Renal cortex interstitium (tissue), 15 donors: ENCODE measurements at places on chromosomes 12 and 14. TPM values are rescaled to one million over a fixed set of nuclear protein-coding genes. Genes with fewer than 3 reads are reported as not detected.

DNA sequence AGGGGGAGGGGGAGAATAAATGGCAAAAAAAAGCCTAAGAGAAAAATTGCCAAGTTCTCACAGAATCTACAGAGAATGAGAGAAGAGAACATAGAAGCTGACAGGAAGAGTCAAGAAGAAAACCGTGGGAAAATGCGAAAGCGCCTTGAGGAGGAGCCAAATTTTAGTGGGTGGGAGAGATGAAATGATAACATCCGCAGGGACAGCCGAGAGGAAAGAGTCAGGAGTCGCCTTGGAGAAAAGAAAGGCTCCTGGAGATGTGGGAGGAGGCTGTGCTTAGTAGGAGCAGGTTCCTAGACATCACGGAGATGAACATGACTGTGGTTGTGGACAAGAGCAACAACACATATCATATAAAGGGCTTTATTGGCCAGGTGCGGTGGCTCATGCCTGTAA is 49.4 kb downstream of the PHLDA1 start:
- no peak for DNase-seq

DNA sequence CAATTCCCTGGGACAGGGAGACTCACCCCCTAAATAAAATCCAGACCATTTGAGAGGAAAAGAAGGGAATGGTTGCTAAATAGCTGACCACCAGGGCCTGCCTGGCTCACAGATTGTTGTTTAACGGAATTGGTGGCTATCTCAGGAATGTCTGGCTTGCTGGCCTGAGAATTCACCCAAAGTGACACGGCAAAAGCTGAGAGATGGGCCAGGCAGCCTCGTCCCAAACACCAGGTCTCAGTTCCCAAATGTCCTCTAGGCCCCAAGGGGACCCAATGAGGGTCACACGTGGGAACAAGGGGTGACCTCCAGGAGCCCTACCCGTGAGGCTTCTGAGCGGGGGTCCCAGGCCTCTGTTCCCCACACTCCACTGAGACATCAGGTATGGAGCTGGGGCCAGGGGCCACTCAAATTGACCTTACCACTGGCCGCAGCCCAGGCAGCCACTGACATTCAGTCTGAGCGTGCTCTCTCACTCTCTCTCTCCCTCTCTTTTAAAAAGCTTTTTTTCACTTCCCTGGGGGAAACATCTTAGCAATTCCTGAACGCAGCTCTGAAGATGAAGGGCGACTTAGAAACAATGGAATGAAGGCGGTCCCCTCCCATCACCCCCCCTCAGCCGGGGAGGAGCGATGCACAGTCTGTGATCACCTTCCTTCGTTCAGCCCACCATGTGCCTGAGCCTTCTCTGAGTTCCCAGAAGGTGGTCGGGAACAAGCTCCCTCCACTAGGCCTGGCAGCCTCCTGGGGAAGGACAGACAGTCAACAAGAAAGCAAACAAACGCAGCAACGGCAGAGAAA is 131.2 kb downstream of the SCARB1 start:
- no peak for DNase-seq

DNA sequence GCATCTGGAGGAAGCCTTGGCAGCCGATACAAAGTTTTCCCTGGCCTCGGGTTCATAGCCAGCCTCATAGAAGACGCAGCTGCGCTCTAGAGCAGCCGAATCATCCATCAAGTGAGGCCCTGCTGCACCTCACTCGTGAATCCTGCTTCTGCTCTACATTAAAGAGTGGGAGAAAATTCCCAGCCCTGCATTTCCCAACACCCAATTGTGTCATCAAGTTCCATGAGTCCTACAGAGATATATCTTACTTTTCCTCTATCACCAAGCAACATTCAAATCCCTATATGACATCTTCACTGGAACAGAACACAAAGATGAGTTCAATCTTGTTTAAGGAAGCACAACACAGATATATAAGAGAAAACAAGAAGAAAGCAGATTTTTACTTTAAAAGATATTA is 139.3 kb downstream of the TTC7B start:
- DNase-seq = no peak

DNA sequence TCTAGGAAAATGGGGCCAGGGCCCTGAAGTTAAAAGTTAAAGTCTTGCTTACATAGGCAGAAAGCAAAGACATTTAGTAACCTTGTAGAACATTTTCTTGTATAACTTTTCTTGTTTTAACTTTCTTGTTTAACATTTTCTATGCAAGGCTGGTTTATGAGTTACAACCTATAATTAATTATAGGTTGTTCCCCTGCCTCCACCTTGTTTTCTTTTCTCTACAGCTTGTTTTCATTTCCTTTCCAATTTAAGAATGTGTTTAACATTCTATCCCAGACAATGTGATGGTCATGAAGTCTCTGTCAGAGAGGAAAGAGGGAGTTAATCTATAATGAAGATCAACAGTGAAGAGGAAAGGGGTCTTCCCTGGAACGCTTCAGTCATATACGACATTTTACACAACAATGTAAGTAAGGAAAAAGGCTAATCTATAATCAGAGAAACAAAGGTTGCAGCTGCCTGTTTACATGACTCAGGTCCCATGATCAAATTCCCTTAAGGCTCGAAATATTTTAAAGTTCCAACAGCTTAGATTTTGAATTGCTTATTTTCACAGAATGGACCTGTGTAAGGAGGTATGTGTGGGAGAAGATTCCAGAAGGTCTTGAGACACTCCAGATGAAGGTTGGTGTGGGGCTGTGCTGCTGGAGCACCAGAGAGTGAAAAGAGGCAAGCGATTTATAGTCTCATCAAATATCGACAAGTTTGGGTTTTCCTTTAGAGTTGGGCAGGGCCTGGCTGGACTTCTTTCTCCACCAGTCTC is 34.2 kb upstream of the TCL1B start:
- no peak for DNase-seq

GRCh38 chr14:24130717-24131548 is 474 bp downstream of the FITM1 start:
- DNase-seq = no peak

- no peak for DNase-seq
Measured at GRCh38 chr14:51738754-51739153, 87.0 kb downstream of the FRMD6 start.

GRCh38 chr14:51157012-51157411 is 62.1 kb upstream of the TRIM9 start:
- no peak for DNase-seq

AKAP3 gene
- polyA plus RNA-seq = 4.4 TPM

SLC2A3 gene
- polyA plus RNA-seq = 31.4 TPM

GSC gene
- polyA plus RNA-seq = not detected

STXBP6 gene
- 9.9 TPM for polyA plus RNA-seq
